Fibroblast of villous mesenchyme (primary cell): ENCODE measurements at places on chromosomes 7 and 10.

DNA sequence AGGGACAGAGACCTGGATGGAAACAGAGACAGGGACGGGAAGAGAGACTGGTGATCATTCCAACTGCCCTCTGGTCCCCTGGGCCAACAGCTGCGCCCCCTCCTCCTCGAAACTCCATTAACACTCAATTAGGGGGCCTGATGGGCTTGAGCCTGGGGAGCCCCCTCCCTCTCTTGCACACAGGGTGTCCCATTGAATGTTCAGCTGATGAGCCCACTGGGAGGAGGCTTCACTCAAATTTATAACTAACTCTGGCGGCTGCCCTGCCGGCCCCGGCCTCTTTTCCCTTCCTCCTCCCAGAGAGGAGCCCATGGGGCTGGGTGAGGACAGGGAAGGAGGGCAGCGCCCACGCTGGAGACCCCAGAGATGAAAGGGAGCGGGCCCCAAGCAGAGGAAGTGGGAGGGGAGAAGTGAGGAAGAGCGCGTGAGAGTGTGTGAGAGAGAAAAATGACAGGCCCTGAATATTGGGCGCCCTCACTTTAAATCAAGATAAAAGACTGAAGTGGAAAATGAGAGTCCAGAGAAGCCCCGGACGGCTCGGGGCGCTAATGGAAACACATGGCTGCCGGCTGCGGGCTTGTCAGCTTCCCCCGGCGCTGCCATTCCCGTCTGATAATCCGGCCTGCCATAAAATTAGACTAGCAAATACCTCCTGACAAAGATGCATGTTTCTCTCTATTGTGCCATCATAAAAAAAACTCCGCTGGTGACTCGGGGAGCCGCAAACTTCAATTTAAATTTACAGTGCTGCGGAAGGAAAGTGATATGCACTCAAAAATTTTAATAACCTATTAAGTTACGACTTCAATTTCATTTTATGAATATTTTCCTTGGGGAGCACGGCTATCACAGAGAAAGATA lies 58.0 kb upstream of the PAX2 start:
- DNase-seq: no peak

DNA sequence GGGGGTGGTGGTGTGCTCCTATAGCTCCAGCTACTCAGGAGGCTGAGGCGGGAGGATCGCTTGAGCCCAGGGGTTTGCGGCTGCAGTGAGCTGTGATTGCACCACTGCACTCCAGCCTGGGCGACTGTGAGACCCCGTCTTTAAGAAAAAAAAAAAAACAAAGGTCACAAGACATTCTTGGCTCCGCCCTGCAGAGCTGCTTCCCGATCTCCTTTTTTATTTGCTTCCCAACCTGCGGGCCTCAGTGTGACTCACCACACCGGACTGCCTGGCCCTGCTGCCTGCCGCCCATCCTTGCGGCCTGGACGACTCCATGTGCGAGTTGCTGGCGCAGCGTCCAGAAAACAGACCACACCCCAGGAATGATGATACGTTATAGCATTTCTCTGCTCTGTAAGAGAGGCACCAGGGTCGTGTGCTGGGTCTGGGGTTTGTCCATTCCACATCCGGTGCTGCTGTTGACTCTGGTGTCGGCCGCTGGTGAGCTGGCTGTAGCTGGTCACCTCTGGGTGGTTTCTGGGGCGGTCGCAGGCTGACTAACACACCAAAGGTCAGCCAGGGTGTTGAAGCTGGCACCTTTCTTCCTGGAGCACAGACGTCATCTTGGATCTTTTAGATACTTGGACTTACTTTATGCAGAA lies 123.6 kb downstream of the TCF7L2 start:
- peak; percentile 98 for DNase-seq

GRCh38 chr7:82945480-82945879 lies 217.2 kb downstream of the PCLO start:
- no peak for DNase-seq

- peak; percentile 63 for DNase-seq
These were observed 20.8 kb downstream of the LOXL4 start for GRCh38 chr10:98246911-98247805.

DNA sequence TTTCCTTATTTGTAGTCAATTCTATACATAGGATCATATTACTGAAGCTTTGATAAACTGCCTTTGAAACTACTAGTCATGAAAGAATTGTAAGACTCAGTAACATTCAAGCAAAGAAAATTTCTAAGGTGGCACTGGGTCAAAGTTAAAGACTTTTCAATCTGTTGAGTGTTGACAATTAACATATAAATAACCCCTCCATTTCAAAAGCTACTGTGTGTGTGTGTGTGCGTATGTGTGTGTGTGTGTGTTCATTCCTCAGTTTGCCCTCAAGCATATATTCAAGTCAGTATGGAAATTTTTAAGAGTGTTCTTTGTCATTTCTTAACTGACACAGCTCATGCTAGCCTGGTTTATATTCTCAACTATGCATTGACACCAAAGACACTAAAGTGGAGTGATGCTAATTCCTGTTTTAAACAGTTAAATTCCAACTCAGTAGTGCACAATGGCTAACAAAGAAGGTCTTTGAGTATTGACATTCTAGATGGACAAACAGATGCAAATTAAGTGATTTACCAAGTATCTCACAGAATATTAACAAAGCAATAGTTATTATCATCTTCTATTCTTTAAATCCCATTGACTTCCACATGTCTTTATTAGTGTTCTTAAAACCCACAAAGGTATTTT lies 314.8 kb upstream of the GRM3 start:
- DNase-seq: no peak

DNA sequence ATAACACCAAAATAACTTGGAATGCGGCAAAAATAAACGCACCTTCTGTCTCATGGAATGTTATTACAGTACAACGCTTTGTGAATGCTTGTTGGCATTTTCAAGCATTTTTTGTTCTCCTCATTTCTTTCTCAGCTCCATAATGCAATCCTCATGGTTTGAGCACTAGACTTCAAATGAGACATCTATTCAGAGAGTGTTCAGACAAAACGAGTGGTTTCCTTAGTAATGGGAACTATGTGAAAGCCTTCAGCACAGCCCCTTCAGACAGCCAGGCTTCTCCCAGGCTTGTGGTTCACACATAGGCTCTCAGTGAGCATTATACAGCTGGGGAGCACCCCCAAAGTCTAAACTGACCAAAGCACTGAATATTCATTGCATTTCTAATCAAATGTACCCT lies 8.6 kb upstream of the LRRN3 start:
- no peak for DNase-seq

DNA sequence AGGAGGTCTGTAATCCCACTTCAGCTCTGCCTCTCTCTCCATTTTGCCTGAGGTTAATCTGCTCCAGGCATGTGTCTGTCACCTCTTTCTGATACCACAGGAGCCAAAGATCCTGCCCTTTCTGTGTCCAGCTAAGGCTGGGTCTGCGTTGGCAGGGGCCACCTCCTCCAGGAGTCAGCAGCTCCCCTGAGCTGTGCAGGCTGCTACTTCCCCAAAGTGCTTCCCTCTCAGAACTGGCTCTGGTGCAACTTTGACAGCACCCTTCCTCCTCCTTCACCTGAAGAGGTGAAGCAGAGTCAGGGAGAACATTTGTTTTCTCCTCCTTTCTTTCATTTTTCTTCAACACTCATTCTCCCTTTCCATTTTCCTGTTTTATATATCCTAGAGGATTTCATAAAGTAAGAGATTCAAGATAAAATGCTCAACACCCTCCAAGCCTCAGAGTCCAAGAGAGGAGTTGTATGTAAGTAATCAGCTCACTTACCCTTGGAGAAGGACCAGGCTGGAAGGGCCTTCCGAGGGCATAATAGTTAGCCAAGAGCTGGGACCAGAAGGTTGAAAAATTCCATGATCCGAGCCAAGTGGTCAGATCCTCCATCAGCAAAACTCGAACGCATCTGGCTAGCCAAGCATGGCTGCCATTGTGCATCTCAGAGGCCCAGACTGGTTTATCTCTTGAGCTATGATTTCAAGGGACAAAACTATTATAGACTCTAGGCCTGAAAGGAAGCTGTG lies 257.3 kb downstream of the PTEN start:
- no peak for DNase-seq

- DNase-seq: no peak
These were observed 57.1 kb upstream of the ITPRID1 start for GRCh38 chr7:31456646-31457368.

- no peak for DNase-seq
These were observed 774.1 kb upstream of the AUTS2 start for GRCh38 chr7:68823996-68824780.
